ENCODE measurements at places on chromosomes 7 and 10.

DNA sequence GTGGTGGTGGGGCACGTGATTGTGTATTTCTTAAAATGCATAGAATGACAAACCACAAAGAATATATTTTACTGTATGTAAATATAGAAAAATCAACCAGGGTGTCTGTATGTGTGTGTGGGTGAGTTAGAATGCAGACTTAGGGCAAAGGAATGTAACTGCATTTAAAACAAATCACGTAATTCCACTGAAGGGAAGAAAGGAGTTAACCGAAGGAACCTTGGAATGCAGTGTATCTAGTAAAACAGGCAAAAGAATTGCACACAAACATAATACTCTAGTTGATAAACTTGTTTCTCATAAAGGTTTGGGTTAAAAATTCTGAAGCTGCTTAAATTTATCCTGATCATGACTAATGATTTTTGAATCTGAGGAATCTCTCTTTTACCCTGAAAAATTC lies 134.9 kb downstream of the ADRA2A start:
- DNase-seq, result no peak

- no peak for DNase-seq
Observed at GRCh38 chr10:101492205-101492604, 95.9 kb downstream of the POLL start.

GRCh38 chr10:86164960-86165630 lies 201.5 kb downstream of the GRID1 start:
- no peak for DNase-seq

DNA sequence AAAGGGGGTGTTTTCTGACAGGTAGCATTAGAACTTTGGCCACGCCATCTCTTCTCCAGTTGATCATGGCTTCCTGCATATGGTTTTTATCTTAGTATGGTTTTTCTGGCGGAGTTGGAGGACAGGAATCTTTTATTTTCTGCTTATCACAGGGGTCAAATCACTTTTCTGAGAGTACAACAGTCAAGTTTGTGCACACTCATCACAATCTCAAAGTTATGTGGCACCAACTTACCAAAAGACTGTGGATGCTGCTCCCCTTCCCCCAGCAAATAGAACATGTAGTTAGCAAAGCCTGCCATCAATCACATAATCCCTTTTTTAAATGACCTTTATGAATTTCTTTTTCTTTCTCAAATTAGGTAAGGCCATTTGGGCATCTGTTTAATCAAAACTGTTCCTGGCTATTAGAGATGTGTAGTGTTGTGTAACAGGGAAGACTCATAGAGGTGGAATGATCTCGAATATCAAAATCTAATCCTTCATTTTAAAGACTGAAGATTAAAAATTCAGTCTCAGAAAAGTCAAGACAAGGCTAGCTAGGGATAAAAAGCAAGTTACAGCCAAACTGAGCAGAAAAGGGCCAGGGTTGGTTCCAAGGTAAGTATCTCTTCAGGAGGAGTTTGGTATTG lies 3.8 kb upstream of the CH25H start:
- DNase-seq, result no peak

- DNase-seq, result no peak
Observed at GRCh38 chr7:7764520-7765396, 46.4 kb upstream of the RPA3 start.

DNA sequence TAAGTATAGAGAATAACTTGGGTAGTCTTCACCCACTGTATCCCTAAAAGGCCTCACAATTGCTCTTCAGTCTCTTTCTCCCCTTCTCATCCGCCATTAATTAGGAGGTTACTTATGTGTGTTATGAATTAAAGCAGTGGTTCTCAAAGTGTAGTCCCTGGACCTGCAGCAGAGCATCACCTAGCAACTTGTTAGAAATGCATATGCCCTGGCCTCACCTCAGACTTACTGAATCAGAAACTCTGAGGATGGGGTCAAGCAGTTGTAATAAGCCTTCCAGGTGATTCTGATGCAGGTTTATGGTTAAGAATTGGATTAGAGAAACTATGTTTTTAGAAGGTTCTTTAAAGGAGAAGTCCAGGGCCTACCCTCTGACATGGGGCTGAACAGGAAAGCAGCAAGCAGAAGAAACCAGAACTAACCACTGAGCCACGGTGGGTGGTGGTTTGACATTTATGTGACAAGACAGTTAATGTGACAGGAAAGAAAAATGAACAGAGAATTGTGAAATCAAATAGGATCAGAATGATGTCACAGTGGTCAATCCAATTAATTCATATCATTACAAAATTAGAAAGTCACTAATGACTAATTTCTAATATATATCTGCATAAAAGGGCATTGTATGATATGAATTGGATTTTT lies 37.6 kb downstream of the ENTPD1 start:
- no peak for DNase-seq

DNA sequence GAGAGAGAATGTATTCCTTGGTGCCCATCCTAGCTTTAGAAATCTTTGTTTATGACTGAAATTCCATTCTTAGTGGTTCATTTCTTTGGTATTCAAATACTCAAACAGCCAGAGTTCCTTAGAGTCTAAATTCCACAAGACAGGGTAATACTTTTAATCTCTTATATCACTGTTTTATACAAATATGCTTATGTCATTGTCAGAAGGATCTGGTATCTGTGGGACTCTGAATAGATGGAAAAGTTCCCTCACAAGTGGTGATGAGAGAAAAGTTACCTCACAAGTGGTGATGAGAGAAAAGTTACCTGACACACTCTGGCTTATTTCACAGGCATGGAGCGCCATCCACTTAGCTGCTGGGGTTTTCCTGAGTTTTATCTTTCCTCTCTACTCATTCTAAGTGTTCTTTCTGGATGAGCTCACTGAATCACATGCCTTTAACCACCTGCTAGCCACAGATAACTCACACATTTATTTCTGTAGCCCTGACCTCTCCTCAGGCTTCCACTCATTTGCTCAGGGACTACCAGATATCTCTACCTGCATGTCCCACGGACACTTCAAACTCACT lies 784.0 kb downstream of the SUGCT start:
- no peak for DNase-seq

- no peak for DNase-seq
Observed at GRCh38 chr7:88243345-88243909, 23.6 kb upstream of the SRI start.
